ENCODE measurements at places on chromosomes 3 and 15.

- DNase-seq = peak; percentile 46
These were observed 26.9 kb upstream of the TPM1 start for GRCh38 chr15:63015618-63016017.

DNA sequence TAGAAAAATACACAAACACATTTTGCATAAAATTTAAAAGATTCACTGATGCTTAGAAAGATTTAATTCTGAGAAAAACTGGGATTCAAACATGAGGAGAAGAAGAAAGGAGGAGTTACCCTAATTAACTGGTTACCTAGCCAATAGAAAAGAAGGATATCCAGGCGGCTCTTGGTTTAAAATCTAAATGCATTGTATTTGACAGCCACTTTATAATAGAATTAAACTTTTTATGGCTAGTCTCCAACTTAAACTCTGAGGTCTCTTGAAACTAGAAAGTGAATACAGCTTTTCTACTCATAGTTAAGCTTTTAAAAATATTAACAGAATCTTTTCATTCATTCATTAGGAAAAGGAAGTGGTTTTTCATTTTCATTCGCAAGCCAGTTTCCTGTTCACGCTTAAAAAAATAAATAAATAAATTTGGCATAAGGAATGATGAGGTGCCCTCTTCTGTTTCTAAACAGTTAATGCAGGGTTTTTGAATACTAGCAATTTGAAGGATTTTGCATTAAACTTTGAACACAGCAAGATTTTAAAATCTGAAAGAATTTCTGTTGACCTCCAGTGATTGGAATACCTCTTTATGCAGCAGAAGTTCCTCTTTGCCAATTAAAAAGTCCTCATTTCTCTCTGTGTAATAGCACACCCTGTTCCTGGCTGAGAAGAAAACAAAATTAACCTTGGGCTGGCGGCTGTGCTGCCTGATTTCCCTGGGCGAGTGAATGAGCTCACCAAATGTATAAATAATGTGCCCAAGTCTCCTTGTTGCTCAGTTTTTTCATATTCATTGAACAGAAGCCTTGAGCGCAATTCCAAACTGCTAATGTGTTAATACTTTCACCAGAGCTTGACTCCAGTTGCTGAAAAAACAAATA is 105.1 kb downstream of the ZMAT3 start:
- no peak for DNase-seq

GRCh38 chr3:188154809-188155574 is 1.0 kb downstream of the LPP start:
- no peak for DNase-seq

DNA sequence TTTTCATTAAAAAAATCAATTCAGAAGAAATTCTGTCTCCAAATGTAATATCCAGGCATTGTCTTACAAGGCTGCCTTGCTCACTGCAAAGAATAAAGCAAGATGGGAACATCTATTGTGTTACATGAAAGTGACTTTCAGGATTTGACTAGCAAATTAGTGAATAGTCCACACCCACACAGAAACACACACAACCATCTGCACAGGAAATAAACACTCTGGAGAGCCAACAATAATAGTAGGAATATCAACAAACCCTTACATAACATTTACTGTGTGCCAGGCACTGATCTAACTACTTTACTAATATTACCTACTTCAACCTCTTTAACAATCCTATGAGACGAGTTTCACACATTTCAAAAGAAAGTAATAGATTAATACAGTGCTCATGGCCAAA is 28.9 kb upstream of the ZNF385D start:
- DNase-seq = no peak

GRCh38 chr3:186879781-186880180 is 37.3 kb downstream of the ADIPOQ start:
- no peak for DNase-seq

DNA sequence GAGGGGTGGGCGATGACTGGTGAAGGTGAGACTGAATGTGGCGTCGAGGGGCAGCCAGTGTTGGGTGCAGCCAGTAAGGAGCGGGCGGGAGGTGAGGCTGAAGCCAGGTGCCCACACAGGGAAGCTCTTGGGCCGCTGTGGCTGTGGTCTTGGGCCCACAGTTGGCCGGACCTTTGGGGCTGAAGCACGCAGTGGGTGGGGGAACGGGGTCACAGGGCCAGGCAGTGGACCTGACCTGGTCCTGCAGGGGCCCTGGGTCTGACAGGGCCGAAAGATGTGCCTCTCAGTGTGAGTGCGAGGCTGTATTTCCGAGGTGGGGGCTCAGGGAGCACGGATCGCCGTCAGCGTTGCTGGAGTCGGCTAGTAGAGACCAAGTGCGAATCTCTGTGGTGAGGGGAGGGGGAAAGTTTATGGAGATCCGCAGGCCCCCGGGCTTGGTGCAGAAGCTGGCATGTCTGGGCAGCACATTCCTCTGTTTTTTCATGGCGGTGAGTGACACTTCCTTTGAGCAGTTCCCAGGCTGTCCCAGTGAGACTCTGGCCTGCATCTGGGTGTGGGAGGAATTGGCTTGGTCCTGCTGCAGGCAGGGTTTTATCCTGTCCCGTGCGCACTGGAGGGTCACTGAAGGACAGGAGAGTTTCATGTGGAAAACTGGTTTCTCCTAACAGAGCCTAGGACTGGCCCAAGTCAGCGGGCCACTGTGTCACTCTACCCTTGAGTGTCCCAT is 100.8 kb downstream of the TMEM266 start:
- DNase-seq = no peak

DNA sequence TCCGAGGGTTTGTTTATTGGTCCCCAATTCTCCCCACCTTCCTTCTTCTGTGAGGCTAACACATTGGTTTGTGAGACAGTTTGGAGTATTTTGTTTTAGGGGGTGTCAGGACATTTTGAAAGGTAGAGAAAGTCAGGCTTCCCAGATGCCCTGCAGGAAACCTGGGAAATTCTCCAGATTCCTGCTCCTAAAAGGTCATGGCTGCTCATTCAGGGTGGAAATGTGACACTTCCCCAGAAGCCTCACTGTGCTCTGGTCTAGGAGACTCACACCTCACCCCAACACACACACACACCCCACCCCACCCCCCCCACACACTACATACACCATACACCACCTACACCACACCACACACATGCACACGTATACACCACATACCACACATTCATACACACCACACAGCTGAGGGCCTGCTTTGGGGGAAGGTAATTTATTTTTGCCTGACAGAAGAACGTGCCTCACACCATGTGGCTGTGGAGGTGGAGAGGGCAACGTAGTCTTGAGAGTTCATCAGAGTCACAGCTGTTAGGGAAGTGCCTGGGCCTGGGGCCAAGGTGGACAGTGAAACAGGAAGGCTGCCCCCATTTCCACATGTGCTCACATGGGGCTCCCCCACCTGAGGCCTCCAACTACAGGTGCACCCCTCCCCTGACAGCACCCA is 40.4 kb upstream of the LIMD1 start:
- DNase-seq = no peak

DNA sequence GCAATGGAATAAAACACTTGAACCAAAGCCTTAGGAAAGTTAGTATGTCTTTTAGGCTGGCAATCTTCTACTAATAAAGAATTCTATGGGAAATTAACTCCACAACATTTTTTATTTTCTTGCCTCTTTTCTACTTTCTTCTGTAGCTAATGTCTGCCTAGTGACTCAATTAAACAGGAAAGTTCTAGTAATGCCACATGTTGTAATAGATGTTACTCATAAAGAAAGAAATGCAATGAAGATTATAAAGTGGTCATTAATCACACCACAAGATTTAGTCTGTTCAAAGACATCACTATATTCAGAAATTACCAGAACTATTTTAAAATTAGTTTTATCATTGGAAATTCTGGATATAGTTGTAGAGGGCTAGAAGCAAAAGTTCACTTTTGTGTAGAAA is 329.7 kb downstream of the SI start:
- DNase-seq = no peak

GRCh38 chr15:35321926-35322325 is 224.0 kb downstream of the DPH6 start:
- DNase-seq = no peak

GRCh38 chr3:33373082-33373437 is 67.1 kb downstream of the UBP1 start:
- DNase-seq = no peak

GRCh38 chr3:196207833-196208607 is 3.2 kb downstream of the ZDHHC19 start:
- peak; percentile 72 for DNase-seq

DNA sequence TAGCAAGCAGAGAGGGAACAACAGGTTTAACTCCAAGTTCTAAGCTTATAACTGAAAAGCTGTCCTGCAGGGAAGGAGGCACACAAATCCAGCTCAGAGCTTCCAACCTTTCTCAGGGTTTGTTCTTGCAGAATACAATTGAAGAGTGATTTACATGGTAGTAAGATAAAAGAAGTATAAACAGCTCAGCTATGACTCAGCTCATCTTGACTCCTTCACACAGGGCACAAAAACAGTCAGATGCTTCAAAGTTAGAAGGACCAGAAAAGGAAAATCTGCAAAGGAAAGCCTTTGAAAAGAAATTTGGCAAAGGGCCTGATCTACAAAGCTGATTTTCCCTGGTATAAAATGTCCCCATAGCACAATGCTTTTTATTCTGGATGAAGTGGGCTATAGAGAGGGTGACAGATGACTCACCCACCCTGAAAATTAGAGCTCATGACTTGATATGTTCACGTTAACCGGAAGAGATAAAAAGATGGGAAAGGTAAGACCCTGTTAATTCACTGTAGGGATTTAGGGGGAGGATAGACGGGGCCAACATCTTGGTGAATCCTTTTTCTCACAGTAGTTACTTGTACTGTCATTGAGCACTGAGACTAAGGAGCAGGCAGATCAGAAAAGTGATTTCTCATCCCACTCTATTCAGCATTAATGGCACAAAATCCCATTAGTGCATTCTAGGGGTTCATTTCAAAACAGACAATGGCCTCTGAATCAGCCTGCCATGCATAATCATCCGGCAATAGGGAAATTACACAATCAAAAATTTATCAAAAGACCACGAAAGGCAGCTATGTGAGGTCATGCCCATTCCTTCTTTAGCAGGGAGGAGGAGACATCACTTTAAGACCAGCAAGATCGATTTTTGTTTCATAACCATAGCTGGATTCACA is 143.5 kb downstream of the GAP43 start:
- DNase-seq = no peak

DNA sequence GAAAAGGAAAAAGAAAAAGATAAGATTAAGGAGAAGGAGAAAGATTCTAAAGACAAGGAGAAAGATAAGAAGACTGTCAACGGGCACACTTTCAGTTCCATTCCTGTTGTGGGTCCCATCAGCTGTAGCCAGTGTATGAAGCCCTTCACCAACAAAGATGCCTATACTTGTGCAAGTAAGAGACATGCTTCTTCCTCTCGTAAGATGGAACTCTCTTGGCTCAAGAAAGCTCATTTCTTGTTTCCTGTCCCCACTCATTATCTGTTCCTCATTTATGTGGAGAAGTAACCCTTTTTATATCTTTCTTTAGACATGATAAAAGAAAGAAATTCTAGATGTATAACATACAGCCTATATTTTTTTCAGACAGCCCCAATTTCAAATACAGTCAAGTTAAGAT is 101.4 kb downstream of the KLHL25 start:
- no peak for DNase-seq

- no peak for DNase-seq
These were observed 646.7 kb downstream of the ROBO2 start for GRCh38 chr3:77686560-77686959.

DNA sequence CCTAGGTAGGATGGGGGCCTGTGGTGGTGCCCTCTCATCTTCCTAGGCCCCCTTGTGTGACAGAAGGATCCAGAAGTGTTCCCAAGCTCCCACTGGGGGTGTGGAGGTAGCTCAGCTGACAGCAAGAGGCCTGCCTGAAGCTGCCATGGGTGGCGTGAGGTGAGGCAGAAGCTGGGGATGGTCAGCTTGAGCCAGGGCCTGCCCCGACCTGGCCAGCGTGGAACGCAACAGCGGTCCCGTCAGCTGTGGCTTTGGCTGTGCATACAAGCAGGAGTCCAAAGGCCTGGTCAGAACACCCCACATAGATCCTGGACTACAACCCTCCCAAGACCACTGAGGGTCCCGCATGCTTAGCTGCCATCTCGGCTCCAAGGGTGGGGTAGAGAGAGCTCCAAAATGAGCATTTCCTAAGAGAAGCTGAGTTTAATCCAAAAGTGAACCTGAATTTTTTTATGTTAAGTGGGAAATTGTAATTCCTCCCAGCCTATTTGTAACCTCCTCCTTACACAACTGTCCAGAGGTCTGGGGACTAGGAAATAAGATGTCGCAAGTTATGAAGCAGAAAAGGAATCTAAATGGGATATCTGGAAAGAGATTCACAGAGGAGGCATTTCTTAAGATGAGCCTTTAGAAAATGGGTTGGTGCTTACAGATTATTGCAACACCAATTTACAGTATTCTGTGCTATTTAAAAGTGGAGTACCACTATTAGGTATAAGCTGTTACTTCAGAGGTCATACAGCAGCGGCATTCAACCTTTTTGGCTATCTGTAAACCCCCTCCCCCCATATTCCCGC is 9.9 kb upstream of the PLA2G4D start:
- DNase-seq = no peak

- peak; percentile 7 for DNase-seq
These were observed 8.6 kb upstream of the CYP8B1 start for GRCh38 chr3:42884324-42884723.

DNA sequence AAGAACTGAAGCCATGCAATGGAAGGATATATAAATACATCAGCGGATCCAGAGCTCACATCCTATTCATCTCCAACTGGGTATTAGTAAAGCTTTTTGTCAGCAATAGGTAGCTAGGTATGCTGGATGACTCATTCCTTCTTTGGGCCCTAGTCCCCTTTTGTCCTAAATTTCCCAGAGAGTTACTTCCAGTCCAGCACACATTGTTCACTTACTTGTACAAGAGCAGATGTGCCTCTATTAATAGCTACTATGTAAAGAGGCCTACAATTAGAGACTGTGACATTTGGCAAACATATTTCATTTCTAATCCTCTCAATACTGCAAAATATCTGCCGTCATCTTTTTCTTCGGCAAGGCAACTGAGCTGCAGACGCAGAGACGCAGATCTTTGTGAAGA is 1.7 kb upstream of the SLC4A7 start:
- DNase-seq = no peak

GRCh38 chr15:79635897-79636561 is 203.9 kb downstream of the MINAR1 start:
- DNase-seq = no peak

- no peak for DNase-seq
These were observed 15.5 kb downstream of the ZNF774 start for GRCh38 chr15:90367576-90367975.

DNA sequence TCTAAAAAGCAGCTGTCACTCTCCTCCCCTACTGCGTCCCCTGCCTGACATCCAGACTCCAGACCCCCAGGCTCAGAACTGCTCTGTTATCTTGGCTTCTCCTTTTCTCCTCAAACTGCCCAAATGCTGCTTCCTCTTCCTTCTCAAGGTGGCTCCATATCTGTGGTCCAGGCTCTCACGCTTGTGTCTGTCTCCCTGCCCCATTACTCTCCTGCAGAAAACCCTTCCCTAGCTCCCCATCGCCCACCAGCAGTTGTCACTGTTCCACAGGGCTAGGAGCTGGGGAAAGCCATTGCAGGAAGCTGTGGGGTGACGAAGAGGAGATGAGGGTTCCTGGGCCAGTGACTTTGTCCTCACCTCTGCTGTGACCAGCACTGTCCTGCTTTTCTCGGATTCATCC is 30.7 kb upstream of the CGNL1 start:
- DNase-seq = no peak

- DNase-seq = no peak
These were observed 17.3 kb downstream of the FAIM start for GRCh38 chr3:138625707-138626365.

- DNase-seq = no peak
These were observed 117.3 kb downstream of the DMXL2 start for GRCh38 chr15:51505251-51505650.
